ENCODE measurements at places on chromosomes 16 and 17.

DNA sequence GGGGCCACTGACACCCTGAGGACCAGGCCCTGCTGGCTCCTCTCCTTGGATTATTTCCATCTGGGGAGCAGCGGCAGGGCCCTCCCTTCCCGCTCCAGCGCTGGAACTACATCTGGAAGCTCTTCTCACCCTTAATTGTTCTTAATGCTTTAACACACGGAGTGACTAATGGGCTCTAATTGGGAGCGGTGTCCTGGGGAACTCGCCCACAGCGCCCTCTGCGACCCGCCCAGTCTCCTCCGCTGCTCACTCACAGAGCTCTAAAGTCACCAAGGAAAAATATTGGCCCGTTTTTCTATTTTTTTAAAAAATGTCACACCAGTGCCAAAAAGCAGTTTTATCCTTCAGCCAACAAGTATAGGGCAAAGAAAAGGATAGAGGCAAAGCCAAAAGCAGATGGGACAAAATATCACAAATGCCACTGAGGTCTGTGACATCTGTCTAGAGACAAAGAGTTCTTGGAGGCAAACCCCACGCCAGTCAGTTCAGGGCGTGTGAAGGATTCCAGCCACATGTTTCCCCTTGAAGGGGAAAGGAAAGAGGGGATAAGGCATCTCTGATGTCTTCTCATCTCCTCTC is 134.7 kb downstream of the RBFOX3 start:
- DNase-seq = no peak

DNA sequence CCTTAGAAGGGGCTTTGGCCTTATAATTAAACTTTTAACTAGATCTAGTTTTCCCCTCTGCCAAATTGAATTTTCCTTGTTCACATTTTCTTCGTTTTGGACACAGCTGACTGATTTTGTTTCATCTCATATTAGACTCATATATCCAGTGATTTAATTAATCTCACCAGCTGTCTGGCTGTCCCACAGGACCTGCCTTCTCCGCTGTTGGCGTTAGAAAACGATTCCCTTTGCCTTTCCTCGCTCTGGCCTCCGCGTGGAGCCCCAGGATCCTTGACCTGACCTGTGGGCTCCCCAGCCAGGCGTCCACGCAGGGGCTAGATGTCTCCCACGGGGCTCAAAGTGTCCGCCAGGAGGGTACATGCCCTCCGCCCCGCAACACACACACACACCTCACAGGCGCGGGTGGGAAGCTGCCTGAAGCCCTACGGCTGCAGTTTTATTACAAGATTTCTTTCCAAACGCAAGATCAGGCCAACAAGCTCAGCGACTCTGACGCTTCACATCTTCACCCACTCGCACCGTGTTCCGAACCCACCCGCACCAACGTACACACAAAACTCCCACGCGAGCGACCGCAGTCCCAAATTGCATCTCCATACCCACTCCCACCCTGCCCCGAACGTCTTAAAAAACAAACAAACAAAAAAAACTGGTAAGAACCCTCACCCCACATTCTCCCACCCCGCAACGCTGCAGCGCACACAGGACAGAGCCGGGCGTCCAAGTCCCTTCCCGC is 1.1 kb downstream of the RPRML start:
- no peak for DNase-seq

GRCh38 chr17:21705021-21705601 is 12.8 kb downstream of the KCNJ18 start:
- DNase-seq = no peak

GRCh38 chr17:55177855-55178217 is 86.9 kb upstream of the HLF start:
- no peak for DNase-seq

- DNase-seq = no peak
These were observed 4.7 kb upstream of the PRKAR1A start for GRCh38 chr17:68507576-68507975.

- DNase-seq = no peak
These were observed 44.9 kb downstream of the MBTD1 start for GRCh38 chr17:51214920-51215319.

DNA sequence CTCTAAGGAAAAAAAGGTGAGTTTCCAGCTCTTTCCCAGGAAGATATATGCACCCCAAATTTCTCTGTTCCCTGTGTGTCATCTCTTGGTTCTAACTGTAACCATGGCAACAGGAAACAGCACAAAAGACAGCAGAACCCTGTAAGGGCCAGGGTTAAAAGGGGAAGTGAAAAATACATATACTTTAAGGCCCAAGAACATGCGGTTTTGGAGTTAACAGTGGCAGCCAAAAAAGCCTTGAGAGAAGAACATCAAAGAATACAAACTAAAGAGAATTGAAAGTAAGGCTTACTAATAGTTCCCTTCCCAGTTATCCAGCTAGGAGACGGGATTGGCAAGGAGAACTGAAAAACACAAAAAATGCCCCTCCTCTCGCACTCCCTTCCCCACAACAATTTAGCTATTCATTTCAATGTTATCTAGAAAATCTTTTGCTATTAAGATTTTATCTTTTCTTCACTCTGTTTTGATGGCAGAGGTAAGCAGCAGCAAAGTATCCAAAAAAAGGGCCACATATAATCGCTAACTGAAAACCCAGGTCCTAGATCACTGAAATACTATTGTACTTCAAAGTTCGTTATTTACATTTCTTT is 1.5 kb downstream of the SPOP start:
- DNase-seq = no peak

DNA sequence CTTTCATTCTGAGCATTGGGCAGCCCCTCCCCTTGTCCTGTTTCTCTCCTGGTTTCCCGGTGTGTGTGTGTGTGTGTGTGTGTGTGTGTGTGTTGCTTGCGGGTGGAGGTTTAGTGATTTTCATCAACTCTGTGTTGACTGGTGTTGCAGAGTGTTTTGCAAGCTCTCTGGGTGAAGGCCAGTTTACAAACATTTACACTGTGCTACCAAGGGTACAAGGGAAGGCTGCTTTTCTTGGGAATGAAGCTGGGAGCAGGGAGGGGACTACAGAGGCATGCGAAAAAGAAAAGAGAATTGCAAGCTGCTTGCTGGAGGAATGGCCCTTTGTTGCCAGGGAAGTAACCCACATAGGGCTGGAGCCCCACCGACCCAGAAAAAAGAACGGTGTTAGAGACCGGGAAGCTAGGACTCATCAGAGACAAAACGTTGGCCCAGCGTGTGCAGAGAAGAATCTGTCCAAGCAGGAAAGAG is 29.6 kb downstream of the HS3ST3B1 start:
- DNase-seq = no peak

DNA sequence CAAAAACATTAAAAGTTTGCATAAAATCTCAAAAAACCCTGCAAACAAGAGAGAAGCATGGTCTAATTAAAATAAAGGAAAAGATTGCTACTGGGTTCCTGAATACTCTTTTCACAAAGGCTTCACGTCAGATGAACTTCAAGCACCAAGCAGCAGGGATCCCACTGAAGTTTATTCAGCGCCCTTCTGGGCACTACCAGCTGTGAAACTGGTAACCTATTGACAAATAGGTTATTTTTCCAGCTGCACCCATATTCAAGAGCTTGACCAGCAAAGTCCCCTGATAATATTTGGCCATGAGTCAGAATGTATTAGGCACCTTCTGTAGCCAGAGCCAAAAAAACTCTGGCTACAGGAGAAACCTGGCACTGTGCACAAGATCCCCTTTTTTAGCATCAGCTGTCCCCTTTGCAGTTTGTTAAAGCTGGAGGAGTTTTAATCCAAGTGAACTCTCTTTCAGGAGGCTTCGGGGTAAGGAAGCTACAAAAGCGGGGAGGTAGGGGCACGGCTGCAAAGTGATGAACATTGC is 60.3 kb downstream of the GRIN2A start:
- DNase-seq = no peak

GRCh38 chr17:80008848-80009247 is 26.8 kb downstream of the TBC1D16 start:
- no peak for DNase-seq

- no peak for DNase-seq
These were observed 17.8 kb downstream of the ENPP7 start for GRCh38 chr17:79748295-79749099.

DNA sequence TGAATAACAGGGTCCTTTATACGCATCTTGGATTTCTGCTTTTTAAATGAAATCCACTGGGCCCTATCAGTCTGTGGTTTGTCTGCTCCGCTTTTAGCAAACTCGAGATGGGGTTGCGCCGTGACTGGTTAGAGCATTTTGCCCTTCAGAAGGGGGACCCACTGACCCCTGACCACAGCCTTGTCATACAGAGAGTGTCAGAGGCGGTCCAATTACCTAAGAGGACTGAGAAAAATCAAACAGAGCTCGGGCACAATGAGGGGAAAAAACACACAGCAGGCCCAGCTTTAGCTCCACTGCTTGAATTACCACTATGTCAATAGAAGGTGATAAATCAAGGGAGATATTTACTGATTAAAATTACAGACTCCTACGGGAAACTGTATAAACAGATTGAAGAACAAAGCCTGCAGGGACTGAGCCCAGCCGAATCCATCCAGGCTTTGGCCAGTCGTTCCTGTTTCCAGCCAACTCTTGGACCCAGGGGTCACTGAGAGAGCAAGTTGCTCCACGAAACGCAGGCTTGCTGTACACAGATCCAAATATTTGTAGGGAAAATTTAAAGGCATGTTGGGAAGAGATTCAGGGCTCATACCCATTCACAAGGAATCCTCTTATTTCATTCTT is 131.9 kb upstream of the ZFHX3 start:
- no peak for DNase-seq

DNA sequence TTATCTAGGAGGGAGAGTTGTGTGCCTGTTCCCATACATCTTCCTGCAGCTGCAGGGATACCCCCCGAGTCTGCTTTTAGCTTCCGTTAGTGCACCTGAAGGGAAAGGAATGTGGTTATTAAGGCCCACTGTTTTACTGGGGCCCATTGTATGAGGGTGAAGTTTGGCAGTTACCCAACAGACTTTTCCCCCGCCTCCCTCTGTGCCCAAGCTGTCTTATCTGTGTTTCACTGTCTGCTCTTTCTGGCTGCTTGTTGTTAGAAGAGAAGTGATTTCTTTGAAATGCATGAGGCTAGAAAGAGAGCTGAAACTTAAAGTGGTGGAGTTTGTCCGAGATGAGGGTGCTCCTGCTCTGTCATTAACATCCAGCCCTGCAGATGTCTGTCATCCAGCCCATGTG is 7.4 kb upstream of the OR1A2 start:
- DNase-seq = no peak

DNA sequence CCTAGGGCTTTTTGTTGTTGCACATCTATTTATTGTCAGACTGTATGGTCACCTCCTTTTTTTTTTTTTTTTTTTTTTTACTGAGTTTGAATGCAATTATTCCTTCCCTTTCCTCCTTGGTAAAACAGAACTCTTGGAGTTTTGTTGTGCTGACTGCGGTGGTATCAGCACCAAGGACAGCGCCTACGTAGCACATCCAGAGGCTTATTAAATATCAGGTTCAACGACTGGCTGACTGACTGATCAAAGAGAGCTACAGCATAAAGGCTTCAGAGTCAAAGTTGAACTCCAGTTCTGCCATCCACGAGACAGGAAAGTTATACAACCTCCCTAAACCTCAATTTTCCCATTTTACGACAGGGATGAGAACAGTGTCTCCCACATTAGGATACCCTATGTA is 86.1 kb upstream of the RBFOX1 start:
- DNase-seq = no peak

DNA sequence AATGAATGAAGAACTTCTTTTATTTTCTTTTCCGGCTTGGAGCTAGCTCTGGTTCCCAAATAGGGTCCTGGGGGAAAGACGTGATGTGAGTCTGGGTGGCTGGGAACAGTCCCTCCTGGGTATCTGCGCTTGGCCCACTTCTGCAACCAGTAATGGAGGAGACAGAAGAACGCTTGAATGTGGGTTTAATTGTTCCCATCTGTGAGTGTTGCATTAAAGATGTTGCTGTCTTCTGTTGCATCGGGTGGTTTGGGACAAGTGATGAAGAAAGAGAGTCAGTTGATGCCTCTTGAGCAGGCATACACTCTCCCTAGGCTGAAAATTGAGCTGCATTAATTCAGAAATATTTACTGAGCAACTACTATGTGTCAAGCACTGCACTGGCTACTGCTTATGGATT is 511.1 kb downstream of the CDH13 start:
- DNase-seq = no peak

DNA sequence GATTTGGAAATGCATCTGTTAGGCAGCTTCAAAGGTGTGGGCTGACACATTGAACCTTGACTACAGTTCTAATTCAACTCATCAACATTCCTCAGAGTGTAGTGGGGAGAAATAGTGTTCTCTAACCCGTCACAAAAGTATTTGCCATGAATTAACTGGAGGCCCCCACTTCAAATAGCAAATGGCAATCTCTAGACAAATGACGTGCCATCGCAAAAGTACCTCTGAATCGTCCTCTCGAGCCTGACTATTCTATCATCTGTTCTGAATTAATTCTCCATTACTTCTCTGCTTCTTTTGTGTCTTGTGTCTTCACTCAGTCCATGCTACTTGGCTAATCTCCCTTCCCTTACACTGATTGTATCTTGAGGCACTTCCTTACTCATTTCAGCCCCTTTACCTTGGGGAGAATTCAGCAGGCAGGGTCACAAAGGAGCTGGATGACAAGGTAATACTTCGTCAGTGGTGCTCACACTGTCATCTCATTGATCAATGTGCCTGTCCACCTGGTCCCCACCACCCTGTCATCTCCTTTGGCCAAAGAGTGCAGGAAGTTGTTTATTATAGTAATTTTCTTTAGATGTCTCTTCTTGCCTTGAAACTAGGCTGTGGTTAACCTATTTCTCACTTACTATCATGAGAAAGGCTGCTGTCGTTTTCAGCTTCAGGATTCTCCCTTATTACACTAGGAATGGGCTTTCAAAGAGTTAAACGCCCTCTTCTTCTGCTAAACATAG is 108.4 kb downstream of the SYCE1L start:
- DNase-seq = no peak

- no peak for DNase-seq
These were observed 14.7 kb upstream of the CPNE2 start for GRCh38 chr16:57077714-57078113.

GRCh38 chr16:20826039-20826566 is 19.8 kb downstream of the REXO5 start:
- no peak for DNase-seq

DNA sequence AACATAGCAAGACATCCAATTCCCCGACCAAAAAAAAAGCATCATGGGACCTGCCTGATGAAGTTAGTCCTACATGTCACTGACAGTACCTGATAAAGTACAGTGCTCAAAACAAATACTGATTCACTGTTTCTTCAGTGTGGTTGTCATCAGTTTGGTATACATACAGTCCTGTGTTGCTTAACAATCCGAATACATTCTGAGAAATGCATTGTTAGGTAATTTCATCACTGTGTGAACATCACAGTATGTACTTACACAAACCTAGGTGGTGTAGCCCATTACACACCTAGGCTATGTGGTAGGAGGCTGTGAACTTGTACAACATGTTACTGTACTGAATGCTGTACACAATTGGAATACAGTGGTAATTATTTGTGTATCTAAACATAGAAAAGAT is 19.0 kb upstream of the FA2H start:
- DNase-seq = no peak

- DNase-seq = no peak
These were observed 61.0 kb upstream of the RBL2 start for GRCh38 chr16:53372992-53373871.

GRCh38 chr17:34565713-34566112 is 13.7 kb upstream of the TMEM132E start:
- DNase-seq = no peak

Data from cortex of kidney (tissue), 1 donor.